ENCODE measurements at places on chromosomes 16 and 17. TPM values are rescaled to one million over a fixed set of nuclear protein-coding genes. Genes with fewer than 3 reads are reported as not detected.
A peak's percentile ranks its signal among the peaks of the same experiment; 100 is the strongest.

DNA sequence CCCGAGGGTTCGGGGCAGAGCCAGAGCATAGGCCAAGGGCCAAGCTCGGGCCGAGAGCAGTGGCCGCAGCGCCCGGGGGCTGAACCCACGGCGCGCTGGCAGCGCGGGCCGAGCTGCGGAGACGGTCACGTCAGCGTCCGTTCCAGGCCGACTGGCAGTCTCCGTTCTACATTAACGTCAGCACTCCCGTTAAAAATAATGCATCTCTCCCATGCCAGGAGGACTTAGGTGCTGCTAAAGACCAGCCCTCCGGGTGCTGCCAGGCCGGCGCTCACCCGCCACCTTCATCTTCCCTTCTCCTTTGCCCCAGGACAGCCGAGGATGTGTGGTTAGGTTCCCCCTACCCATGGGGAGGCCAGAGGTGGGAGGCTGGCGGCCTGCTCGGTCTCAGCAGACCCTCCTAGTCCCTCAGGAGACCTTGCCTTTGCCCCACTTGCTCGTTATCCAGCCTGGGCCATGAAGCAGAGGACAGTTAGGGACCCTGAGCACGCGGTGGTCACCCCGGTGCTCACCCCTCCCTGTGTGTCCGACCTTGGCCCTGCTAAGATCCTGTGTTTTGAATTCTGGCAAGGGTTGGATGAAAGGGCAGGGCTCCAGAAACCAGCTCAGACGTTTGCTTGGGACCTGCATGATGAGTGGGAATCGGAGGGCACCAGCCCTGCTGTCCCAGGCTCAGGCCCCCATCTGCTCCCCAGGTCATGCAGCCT is 572 bp downstream of the MPG start:
- peak overlapping the region; percentile 67 for H3K27ac ChIP-seq
- peaks cover 59% of the 10 kb centered on the region for H3K4me1 ChIP-seq
- peaks cover 2% of the 10 kb centered on the region for H3K27me3 ChIP-seq
- peak; percentile 46 for DNase-seq
- H3K4me3 ChIP-seq, result peak overlapping the region; percentile 49

GRCh38 chr16:55656691-55657092 is 904 bp downstream of the SLC6A2 start:
- no peak overlapping the region for H3K4me3 ChIP-seq
- no peaks in the 10 kb centered on the region for H3K36me3 ChIP-seq
- peaks cover 23% of the 10 kb centered on the region for H3K4me1 ChIP-seq
- H3K27me3 ChIP-seq, result peaks cover 67% of the 10 kb centered on the region
- no peak for DNase-seq

Gene CPHXL2
- polyA plus RNA-seq, result 0.47 TPM

- H3K27me3 ChIP-seq, result no peaks in the 10 kb centered on the region
- H3K27ac ChIP-seq, result no peak overlapping the region
- DNase-seq, result no peak
- peaks cover 4% of the 10 kb centered on the region for H3K4me1 ChIP-seq
- H3K4me3 ChIP-seq, result no peak overlapping the region
These were observed 224.2 kb downstream of the CBLN1 start for GRCh38 chr16:49057391-49057790.

Gene LPO
- polyA plus RNA-seq, result 0.81 TPM

Gene ASPSCR1
- 53.7 TPM for polyA plus RNA-seq

DNA sequence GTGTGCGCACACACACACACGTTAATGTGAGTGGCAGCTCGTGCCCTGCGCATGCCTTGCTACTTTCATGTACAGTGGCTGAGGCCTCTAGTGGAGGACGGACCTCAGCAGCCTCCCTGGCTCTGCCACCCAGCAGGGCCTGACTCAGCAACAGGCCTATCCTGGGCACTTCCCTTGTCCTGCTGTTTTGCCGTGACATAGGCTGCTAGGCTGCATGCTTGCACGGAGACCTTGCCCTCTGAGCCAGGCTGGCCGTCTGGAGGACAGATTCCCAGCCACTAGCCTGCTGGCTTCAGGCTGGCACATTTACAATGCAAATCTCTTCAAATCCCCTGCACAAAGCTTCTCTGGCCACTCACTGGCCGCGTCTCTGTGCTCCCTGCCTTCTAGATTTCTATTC is 9.5 kb downstream of the RNF213 start:
- peaks cover 16% of the 10 kb centered on the region for H3K36me3 ChIP-seq
- no peaks in the 10 kb centered on the region for H3K27me3 ChIP-seq
- peaks cover 11% of the 10 kb centered on the region for H3K4me1 ChIP-seq

GRCh38 chr17:63960006-63960405 is 12.7 kb downstream of the SCN4A start:
- peaks cover 8% of the 10 kb centered on the region for H3K27me3 ChIP-seq
- H3K36me3 ChIP-seq, result no peaks in the 10 kb centered on the region
- H3K27ac ChIP-seq, result no peak overlapping the region

Gene ITGA2B
- 3.9 TPM for polyA plus RNA-seq

- H3K4me1 ChIP-seq, result peaks cover 15% of the 10 kb centered on the region
- H3K36me3 ChIP-seq, result peaks cover 37% of the 10 kb centered on the region
- DNase-seq, result no peak
- H3K27ac ChIP-seq, result no peak overlapping the region
- H3K4me3 ChIP-seq, result no peak overlapping the region
These were observed 3.6 kb upstream of the POLG2 start for GRCh38 chr17:64500487-64500859.

DNA sequence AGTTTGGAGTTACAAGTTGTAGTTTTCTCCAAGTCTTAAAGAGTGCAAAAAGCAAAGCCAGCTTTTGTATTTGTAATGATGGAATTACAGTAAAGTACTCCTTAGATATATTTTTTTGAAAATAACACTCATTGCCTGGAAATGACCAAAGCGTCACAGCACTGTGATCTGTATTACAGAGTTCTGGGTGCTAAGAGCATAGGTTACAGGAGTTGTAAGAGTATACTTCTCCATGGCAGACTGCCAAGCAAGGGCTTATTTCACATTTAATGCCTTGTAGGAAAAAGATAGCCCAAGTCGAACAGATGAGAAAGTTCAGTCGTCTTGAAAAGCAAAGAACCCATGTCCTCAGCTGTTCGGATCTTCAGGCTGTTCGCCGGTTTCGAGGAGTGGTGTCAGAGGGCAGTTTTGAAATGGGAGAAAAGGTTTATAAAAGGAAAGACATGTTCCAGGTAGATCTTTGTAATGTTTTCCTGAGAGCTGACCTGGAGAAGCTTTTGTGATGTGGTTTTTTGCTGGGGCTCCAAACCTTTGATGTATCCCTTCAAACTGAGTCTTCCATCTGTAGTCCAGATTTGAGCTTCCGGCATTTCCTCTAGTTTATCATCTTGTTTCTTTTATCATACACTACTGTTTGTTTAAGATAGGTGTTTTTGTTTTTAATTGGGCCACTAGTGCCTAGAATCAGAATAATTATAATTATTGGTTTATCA is 41.3 kb downstream of the ERCC4 start:
- H3K27me3 ChIP-seq, result no peaks in the 10 kb centered on the region
- H3K4me3 ChIP-seq, result no peak overlapping the region
- peaks cover 12% of the 10 kb centered on the region for H3K4me1 ChIP-seq
- no peaks in the 10 kb centered on the region for H3K36me3 ChIP-seq

- no peak for DNase-seq
- no peaks in the 10 kb centered on the region for H3K27me3 ChIP-seq
- no peak overlapping the region for H3K4me3 ChIP-seq
- peaks cover 4% of the 10 kb centered on the region for H3K36me3 ChIP-seq
- H3K27ac ChIP-seq, result no peak overlapping the region
These were observed 69.1 kb downstream of the METRNL start for GRCh38 chr17:83148317-83149028.

Gene KRTAP1-3
- not detected for polyA plus RNA-seq

DNA sequence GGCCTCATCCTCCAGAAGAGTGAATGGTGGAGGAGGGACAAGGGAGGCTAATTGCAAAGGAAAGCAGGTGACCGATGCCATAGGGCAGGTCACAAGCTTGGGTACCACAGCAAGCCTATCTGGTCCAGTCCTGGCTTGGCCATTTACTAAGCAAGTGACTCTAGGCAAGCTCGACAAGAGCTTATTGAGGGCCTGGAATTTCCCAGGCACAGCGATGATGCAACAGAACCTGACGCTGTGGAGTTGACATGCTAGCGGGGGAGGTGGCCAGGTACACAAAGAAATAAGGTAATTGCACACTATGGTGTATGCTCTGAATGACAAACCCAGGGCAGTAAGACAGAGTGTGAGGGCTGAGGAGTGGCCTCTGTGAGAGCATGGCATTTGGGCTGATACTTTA is 98.5 kb downstream of the PGS1 start:
- DNase-seq, result no peak
- no peak overlapping the region for H3K27ac ChIP-seq
- no peaks in the 10 kb centered on the region for H3K36me3 ChIP-seq
- peaks cover 3% of the 10 kb centered on the region for H3K4me1 ChIP-seq
- H3K27me3 ChIP-seq, result no peaks in the 10 kb centered on the region

Gene PITPNM3
- 21.3 TPM for polyA plus RNA-seq

DNA sequence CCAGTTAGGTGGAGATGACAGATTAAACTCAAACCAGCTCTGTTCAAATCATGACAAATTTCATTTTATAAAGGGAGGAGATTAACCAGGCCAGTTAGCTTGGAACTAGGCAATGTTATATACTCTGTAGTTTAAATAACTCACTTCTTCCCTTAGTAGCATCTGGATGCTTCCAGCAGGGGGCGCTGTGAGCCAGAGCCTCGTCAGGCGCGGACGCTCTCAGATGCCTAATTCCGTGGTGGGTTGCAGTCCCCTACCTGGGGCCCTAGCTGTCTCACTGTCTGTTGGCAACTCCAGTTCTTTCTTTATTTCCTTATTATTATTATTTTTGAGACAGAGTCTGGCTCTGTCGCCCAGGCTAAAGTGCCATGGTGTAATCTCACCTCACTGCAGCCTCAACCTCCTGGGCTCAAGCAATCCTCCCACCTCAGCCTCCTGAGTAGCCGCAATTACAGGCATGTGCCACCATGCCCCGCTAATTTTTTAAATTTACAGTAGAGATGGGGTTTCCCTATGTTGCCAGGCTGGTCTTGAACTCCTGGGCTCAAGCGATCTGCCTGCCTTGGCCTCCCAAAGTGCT is 17.3 kb upstream of the WFDC1 start:
- peaks cover 24% of the 10 kb centered on the region for H3K4me1 ChIP-seq
- DNase-seq, result no peak
- H3K4me3 ChIP-seq, result no peak overlapping the region
- no peaks in the 10 kb centered on the region for H3K36me3 ChIP-seq

DNA sequence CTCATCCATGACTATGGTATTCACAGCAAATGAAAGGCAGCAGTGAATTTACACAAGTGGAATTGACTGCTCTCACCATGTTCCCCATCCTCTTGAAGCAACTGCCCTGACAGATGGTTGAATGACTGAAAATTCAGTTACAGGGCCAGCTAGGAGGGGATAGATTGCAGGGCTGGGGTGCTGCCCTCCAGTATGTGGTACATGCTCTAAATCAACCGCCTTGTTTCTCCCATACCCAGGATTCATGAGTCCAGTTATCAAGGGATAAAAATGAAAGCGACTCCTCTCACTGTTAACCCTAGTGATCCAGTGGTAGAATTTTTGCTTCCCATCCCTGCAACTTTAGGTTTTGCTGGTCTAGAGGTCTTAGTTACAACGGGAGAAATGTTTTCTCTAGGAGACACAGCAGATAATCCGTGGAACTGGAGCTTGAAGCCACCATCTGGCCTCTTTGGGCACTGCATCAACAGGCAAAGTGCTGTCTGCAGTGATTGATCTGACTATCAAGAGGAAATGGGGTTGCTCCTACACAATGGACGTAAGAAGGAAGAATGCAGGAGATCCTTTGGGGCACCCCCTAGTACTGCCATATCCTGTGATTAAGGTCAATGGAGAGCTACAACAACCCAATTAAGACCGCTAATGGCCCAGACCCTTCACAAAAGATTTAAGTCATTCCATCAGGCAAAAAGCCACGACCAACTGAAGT is 32.0 kb downstream of the SCPEP1 start:
- no peaks in the 10 kb centered on the region for H3K27me3 ChIP-seq
- H3K4me3 ChIP-seq, result no peak overlapping the region
- no peaks in the 10 kb centered on the region for H3K36me3 ChIP-seq
- peak; percentile 20 for DNase-seq

GRCh38 chr17:65511316-65511715 is 50.1 kb downstream of the AXIN2 start:
- H3K27me3 ChIP-seq, result no peaks in the 10 kb centered on the region
- peaks cover 15% of the 10 kb centered on the region for H3K4me1 ChIP-seq
- H3K27ac ChIP-seq, result no peak overlapping the region
- H3K4me3 ChIP-seq, result no peak overlapping the region
- no peak for DNase-seq

Gene PLA2G10
- not detected for polyA plus RNA-seq

Gene EIF1
- 689 TPM for polyA plus RNA-seq

DNA sequence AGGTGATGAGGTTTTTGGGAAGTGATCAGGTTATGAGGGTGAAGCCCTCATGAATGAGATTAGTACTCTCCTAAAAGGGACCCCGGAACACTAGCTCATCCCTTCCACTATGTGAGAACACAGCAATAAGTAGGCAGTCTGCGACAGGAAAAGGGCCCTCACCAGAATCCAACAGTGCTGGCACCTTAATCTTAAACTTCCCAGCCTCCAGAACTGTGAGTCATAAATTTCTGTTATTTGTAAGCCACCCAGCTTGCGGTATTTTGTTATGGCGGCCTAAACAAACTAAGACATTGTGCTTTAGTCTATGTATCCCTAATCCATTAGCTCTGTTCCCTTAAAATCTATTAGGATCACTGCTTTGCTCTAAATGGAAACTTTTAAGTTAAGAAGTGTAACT is 8.5 kb downstream of the SLFN12 start:
- no peak for DNase-seq
- H3K4me1 ChIP-seq, result no peaks in the 10 kb centered on the region
- H3K4me3 ChIP-seq, result no peak overlapping the region
- no peaks in the 10 kb centered on the region for H3K36me3 ChIP-seq
- no peak overlapping the region for H3K27ac ChIP-seq
- H3K27me3 ChIP-seq, result no peaks in the 10 kb centered on the region

DNA sequence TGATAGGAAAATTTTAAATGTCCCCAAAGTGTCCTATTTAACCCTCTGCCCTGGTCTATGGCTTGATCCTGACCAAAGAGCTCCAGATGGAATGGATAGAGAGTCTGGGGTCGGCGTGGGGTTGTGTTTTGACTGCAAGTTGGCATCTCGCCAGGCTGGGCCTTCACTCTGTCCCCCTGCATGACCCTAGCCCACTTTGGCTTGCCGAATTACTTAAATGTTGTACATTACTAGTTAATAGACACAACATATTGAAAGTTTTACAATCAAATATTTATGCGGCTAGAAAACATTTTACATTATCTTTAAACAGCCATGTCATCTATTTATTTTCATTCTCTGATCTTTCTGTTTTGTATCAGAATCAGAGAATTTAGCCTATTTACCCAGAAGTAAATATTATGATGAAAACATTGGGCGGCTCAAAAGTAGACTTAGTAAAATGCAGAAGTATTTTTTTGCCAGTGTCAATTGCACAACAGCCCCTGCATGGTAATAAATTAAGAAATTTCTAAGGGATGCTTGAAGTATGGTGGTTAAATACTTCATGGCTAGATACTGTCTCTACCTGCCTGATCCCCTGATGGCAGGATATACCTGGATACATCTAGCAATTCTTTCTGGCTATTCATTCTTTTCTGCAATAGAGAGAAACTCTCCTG is 18.8 kb upstream of the MYOCD start:
- no peak overlapping the region for H3K4me3 ChIP-seq
- DNase-seq, result no peak
- H3K27ac ChIP-seq, result no peak overlapping the region
- no peaks in the 10 kb centered on the region for H3K4me1 ChIP-seq
- H3K27me3 ChIP-seq, result no peaks in the 10 kb centered on the region
- no peaks in the 10 kb centered on the region for H3K36me3 ChIP-seq

- H3K4me1 ChIP-seq, result peaks cover 17% of the 10 kb centered on the region
- H3K27ac ChIP-seq, result no peak overlapping the region
- H3K27me3 ChIP-seq, result peaks cover 5% of the 10 kb centered on the region
- peaks cover 28% of the 10 kb centered on the region for H3K36me3 ChIP-seq
- DNase-seq, result no peak
- H3K4me3 ChIP-seq, result no peak overlapping the region
These were observed 3.8 kb downstream of the CENPV start for GRCh38 chr17:16349431-16349830.

Measured in spinal cord (tissue), 10 donors.